ENCODE measurements at places on chromosomes 4 and X. TPM values are rescaled to one million over a fixed set of nuclear protein-coding genes. Genes with fewer than 3 reads are reported as not detected.

DNA sequence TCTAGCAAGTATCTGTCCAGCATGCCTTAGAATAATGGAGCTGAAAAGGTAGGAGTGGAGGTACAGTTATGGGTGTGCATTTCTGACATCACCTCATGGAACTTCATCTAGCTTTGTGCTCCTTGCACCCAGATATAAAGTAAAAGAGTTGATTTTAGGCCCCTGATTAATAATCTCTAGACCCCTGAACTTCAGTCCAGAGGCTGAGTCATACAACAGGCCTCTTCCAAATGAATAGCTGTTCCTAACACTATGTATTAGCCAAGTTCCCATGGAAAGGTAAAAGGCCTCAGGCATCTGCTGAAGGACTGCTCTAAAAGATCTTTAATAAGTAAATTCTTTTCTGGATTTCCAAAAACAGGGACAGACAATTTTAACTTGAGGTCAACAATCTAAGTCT is 16.2 kb downstream of the TBC1D9 start:
- DNase-seq = no peak

- no peak for DNase-seq
Observed at GRCh38 chrX:129690435-129690834, 35.7 kb upstream of the APLN start.

GRCh38 chr4:148834804-148835631 is 392.8 kb upstream of the NR3C2 start:
- DNase-seq = no peak

DNA sequence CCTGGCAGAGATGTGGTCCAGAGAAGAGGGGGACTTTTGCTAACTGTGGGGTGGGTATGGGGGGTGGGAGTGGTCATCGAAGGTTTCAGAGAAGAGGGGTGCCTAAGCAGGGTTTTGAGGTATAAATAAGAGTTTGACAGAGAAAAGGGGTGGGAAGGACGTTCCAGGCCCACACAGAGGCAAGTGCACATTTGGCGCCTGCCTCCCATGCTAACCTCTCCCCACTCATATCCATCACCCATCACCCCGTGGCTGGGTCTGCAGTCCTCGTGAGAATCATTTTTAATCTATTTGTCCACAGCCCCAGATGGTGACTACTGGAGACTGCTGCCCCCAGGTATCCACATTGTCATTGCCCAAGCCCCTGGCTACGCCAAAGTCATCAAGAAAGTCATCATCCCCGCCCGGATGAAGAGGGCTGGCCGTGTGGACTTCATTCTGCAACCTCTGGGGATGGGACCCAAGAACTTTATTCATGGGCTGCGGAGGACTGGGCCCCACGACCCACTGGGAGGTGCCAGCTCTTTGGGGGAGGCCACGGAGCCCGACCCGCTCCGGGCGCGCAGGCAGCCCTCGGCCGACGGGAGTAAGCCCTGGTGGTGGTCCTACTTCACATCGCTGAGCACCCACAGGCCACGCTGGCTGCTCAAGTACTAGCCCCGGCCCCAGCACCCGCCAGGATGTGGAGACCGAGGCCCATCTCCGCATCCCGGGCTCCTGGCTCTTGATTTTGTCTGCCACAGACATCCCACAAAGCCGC is 26.6 kb downstream of the CPZ start:
- no peak for DNase-seq

DNA sequence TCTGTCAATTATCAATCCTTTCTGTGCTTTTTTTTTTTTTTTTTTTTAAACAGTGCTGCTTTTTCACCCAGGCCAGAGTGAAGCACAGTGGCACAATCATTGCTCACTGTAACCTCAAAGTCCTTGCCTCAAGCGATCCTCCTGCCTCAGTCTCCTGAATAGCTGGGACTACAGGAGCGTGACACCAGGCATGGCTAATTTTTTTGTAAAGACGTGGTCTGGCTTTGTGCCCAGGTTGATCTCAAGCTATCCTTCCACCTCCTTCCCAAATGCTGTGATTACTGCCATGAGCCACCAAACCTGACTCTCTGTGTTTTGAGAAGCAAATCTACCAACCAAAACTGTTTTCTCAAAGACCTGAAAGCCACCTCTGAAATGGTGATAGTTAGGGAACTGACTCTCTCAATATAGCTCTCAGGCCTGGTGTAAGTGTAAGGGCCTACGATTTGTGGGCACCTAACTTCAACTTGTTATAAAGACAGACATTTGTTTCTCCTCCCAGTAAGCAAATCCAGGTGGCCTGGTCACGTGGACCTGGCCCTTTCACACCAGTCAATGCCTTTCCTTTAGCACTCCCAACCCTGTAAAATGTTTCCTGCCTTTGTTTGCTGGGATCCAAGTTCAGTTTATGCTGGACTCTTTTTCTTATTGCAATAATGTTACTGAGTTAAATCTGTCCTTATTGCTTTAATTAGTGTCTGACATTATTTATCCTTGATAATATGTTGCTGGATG is 2015.9 kb downstream of the PCDH7 start:
- DNase-seq = no peak

CT45A1 gene
- not detected for total RNA-seq

All from MG63 (cell line).